Small intestine (tissue), 16 donors: ENCODE measurements at places on chromosomes 1 and 21. TPM values are rescaled to one million over a fixed set of nuclear protein-coding genes. Genes with fewer than 3 reads are reported as not detected.

Gene KCNE2
- polyA plus RNA-seq: 0.16 TPM

Gene OR2T29
- polyA plus RNA-seq: not detected

Gene CFHR5
- polyA plus RNA-seq: not detected

- H3K4me1 ChIP-seq: no peaks in the 10 kb centered on the region
- no peaks in the 10 kb centered on the region for H3K36me3 ChIP-seq
- no peak overlapping the region for H3K27ac ChIP-seq
- H3K27me3 ChIP-seq: peaks cover 10% of the 10 kb centered on the region
Observed at GRCh38 chr1:214220891-214221290, 60.1 kb upstream of the SMYD2 start.

DNA sequence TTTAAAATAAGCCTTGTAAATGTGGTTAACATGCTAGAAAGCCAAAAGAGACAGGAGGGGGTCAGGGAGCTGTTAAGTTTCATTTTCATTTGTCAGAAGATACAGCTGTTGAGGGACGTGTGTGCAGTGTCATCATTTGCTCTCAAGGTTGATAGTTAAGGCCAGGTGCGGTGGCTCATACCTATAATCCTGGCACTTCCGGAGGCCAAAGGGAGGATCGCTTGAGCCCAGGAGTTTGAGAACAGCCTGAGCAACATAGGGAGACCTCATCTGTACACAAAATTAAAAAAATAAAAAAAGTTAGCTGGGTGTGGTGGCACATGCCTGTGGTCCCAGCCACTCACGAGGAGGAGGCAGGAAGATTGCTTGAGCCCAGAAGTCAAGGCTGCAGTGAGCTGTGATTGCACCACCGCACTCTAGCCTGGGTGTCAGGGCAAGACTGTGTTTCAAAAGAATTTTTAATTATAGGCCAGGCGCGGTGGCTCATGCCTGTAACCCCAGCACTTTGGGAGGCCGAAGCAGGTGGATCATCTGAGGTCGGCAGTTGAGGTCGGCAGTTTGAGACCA is 22.7 kb downstream of the ZBTB8OS start:
- no peaks in the 10 kb centered on the region for H3K4me1 ChIP-seq
- H3K4me3 ChIP-seq: no peak overlapping the region
- H3K36me3 ChIP-seq: peaks cover 43% of the 10 kb centered on the region
- no peak overlapping the region for H3K27ac ChIP-seq

GRCh38 chr21:39014747-39015146 is 168.5 kb downstream of the PSMG1 start:
- H3K36me3 ChIP-seq: no peaks in the 10 kb centered on the region
- H3K4me3 ChIP-seq: no peak overlapping the region
- DNase-seq: no peak
- H3K27me3 ChIP-seq: no peaks in the 10 kb centered on the region
- no peaks in the 10 kb centered on the region for H3K4me1 ChIP-seq
- peak overlapping the region; percentile 57 for H3K27ac ChIP-seq

- no peak overlapping the region for H3K4me3 ChIP-seq
- no peaks in the 10 kb centered on the region for H3K36me3 ChIP-seq
- DNase-seq: no peak
- no peaks in the 10 kb centered on the region for H3K27me3 ChIP-seq
- no peaks in the 10 kb centered on the region for H3K4me1 ChIP-seq
- H3K27ac ChIP-seq: no peak overlapping the region
Observed at GRCh38 chr1:179205284-179205683, 24.2 kb downstream of the ABL2 start.

DNA sequence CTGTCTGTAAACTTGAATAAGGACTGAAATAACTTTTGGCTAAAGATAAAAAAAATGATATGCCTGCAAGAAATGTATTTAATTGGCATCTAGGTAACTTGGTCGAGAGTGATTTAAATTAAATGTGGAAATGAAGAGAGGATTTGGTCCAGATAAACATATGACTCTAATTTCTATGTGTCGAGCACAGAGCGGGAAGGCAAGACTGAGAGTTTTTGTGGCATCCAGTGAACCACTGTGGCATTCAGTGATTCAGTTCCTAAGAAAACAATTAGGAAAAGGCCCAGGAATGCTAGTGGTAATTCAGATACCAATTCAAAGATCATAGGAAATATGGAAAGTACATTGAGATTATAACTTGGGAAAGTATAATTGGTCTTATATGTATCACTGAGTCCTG is 39.6 kb downstream of the PDE4B start:
- no peaks in the 10 kb centered on the region for H3K4me1 ChIP-seq
- H3K27ac ChIP-seq: no peak overlapping the region
- DNase-seq: no peak
- H3K27me3 ChIP-seq: no peaks in the 10 kb centered on the region
- no peak overlapping the region for H3K4me3 ChIP-seq

GRCh38 chr1:203316626-203317093 is 11.3 kb downstream of the BTG2 start:
- peak; percentile 94 for DNase-seq
- H3K27me3 ChIP-seq: no peaks in the 10 kb centered on the region
- H3K4me3 ChIP-seq: no peak overlapping the region
- H3K4me1 ChIP-seq: peaks cover 46% of the 10 kb centered on the region

GRCh38 chr1:231420299-231420958 is 1.7 kb downstream of the EGLN1 start:
- peaks cover 3% of the 10 kb centered on the region for H3K4me1 ChIP-seq
- peaks cover 6% of the 10 kb centered on the region for H3K36me3 ChIP-seq
- H3K4me3 ChIP-seq: peak overlapping the region; percentile 89
- H3K27me3 ChIP-seq: no peaks in the 10 kb centered on the region
- DNase-seq: no peak
- peak overlapping the region; percentile 100 for H3K27ac ChIP-seq

DNA sequence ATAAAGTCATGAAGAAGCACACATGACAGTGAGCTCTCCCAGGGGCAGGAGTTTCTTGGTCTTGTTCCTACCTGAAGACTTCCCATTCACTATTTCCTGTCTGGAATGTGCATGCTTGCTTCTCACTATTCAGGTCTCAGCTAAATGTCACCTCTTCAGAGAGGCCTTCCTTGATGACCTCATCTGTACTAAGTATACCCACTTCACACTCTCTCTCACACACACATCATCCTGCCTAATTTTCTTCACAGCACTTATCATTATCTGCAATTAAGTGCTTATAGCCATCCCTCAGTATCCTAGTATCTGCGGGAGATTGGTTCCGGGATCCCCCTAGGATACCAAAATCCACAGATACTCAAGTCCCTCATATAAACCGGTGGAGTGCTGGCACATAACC is 146.4 kb upstream of the IVNS1ABP start:
- H3K4me3 ChIP-seq: no peak overlapping the region
- no peaks in the 10 kb centered on the region for H3K4me1 ChIP-seq
- no peaks in the 10 kb centered on the region for H3K27me3 ChIP-seq
- no peak for DNase-seq
- no peaks in the 10 kb centered on the region for H3K36me3 ChIP-seq
- H3K27ac ChIP-seq: peak overlapping the region; percentile 42
